Posterior vena cava (tissue), 2 donors: ENCODE measurements at places on chromosomes 12 and 14.

- DNase-seq, result no peak
Observed at GRCh38 chr12:7642287-7642686, 23.4 kb downstream of the APOBEC1 start.

DNA sequence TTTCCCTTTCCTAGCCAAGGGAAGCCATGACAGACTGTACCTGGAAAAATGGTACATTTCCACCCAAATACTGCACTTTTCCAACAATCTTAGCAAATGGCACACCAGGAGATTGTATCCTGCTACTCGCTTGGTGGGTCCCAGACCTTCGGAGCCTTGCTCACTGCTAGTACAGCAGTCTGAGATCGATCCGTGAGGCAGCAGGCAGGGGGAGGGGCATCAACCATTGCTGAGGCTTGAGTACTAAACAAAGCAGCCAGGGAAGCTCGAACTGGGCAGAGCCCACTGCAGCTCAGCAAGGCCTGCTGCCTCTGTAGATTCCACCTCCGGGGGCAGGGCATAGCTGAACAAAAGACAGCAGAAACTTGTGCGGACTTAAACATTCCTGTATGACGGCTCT, 218.8 kb downstream of the LRIG3 start:
- DNase-seq, result no peak

GRCh38 chr12:110345176-110345661, 58.3 kb downstream of the ANAPC7 start:
- no peak for DNase-seq

DNA sequence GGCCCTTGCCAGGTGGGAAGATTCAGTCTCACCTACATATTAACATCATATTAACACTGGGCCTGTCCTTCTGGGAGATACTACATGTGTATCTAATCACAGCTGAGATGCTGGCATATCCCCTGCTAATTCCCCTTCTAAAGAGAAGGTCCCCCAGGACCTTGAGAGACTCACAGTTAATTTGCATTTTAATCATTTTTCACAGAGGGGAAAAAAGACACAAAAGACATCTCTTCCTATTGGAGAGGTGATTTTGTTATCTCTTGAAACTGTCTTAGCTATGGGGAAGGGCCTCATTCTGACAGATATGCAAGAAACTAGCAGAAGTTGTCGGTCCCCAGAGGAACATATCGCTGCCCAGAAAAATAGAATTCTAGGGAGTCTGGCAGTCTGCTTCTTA, 7.5 kb downstream of the C14orf132 start:
- DNase-seq, result no peak

DNA sequence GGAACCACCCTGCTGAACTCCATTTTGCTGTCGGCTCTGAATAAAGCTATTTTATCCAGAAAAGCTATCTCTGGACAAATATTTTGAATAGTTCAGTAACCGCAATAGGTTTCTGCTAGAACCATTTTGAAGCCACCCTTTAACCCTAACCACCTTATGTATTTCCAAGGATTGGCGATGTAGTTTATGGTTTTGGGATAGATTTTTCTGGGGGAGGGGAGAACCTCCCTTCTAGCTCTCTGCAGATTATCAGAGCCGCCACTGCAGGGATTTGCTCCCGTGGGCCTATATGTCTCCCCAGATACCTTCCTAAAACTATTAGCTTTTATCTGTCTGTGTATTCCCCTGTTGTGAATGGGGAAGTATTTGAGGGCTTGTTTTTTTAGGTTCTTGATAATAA, 1.8 kb upstream of the TUBA1B start:
- DNase-seq, result no peak
